ENCODE measurements at places on chromosomes 7 and 10.

DNA sequence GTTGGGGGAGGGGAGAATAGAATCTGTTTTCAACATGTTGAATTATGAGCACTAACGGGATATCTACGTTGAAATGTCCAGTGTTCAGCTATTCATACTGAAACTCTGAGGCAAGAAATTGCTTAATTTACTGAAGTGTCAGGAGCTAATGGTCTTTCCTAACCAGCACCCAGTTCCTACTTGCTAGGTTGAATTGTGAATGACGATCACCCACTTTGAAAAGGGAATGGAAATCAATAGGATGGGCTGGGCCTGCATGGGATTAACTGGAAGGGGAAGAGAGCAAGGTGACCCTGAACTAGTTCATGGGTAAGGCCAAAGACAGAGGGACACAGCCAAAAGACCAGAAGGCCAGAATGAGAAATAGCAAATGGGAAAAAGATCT lies 51.3 kb downstream of the HIPK2 start:
- DNase-seq = no peak

DNA sequence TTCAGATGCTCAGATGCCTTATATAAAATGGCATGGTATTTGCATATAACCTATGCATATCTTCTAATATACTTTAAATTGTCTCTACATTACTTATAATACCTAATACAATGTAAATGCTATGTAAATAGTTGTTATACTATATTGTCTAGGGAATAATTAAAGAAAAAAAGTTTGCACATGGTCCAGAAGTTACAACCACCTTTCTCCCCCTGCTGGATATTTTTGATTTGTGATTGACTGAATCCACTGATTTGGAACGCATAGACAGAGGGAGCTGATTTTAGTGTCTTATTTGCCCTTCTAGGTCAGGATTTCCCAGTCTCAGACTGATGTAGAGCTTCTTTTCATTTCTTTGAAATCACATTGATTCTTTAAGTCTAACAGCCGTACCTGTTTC lies 31.8 kb downstream of the MDFIC start:
- DNase-seq = no peak

DNA sequence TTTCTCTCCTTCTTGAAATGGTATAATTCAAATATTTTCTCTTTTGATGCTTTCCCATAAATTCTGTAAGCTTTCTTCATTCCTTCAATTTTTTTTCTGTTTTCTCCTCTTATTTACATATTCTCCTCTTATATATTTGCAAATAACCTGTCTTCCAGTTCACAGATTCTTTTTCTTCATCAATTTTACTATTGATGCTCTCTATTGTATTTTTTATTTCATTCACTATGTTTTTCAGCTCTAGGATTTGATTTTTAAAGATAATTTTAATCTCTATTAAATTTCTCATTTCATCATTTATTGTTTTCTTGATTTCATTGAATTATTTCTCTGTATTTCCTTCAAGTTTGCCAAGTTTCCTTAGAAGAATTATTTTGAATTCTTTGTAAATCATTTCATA lies 54.0 kb upstream of the PRPS1L1 start:
- DNase-seq = no peak

GRCh38 chr7:102220229-102220850 lies 66.3 kb upstream of the SH2B2 start:
- no peak for DNase-seq

DNA sequence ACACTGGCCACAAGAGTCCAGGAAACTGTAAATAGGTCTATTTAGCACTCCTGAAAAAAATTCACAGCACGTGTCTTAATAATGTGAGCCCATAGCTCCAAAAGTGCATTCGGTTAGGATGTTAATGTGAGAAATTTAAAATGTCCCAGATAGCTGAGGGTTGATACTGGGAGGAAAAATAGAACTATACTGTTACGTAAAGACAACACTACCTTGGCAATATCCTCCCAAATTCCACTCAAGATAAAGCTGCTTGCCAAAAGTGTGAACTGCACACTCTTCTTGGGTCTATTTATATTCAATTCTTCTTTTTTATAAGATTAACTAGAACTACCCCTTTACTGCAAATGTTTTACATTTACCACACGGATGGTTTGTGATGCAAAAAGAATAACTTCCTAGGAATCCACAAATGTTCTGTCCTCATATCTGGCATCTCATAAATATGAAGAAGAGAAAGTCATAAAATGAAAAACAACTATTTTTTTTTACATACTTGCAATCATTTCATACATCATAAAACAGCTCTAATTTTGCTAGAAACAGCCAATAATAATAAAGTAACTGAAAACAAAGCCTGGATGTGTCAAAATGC lies 10.4 kb downstream of the RAB11FIP2 start:
- no peak for DNase-seq

DNA sequence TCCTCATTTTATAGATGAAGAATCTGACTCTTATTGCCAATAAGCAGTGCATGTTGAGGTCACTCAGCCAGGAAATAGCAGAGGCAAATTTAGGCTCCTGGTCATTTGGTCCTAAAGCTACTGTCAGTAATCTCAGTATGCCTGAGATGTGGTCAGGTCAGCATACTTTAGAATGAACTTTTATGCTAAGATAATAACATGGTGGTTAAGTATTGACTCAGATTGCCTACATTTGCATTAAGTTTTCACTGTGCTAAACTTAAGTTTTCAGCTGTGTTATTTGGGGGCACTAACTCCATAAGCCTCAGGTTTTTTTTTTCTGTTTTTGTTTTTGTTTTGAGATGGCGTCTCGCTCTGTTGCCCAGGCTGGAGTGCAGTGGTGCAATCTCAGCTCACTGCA lies 35.9 kb upstream of the CCSER2 start:
- no peak for DNase-seq

DNA sequence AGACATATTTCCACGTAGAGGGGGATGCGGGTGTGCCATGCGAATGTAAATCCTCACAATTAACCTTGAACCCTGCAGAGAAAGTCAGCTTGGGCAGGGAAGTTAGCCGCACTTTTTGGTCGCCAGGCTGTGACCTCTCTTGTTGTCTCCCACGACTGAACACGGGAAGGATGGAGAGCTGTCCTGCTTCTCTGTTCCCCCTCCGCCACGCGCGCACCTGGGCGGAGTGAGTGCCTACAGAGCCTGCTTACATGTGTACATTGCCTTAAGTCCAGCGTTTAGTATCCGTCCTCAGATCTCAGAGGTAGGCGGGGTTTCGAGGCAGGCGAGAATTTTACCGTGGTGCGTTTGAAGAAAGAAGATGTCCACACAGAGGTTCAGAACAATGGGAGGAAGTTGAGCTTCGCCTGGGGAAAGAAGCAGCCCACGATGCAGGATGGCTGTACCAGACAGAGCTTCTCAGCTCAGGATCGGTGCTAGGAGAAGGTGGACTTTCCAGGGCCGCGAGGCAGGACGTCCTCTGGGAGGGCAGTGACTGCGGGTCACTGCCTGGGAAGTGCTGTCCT lies 482 bp upstream of the ERCC6 start:
- no peak for DNase-seq

GRCh38 chr10:111089293-111089692 lies 12.5 kb downstream of the ADRA2A start:
- DNase-seq = no peak

GRCh38 chr10:110217662-110218008 lies 10.2 kb downstream of the MXI1 start:
- DNase-seq = no peak

- no peak for DNase-seq
Measured at GRCh38 chr10:106942035-106942662, 222.4 kb downstream of the SORCS1 start.

- no peak for DNase-seq
Measured at GRCh38 chr7:49483142-49483541, 290.3 kb upstream of the VWC2 start.

DNA sequence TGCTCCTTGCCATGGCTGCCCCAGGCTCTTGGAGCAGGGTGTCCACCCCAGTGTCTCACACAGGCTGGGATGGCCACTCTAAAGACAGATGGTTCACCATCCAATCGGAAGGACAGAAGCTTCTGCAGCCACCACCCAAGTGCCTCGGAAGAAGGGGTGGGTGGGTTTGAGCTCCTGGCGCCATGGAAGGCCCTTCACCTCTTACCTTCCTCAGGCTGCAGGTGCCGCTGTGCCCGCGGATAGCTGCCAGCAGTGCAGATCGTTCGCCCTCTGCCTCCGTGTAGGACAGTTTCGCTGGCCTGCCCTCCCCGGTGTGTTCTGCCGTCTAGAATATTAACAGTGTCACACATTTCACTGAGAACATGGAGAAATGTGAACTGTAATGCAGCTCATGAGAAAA lies 243.6 kb upstream of the GRB10 start:
- DNase-seq = no peak

DNA sequence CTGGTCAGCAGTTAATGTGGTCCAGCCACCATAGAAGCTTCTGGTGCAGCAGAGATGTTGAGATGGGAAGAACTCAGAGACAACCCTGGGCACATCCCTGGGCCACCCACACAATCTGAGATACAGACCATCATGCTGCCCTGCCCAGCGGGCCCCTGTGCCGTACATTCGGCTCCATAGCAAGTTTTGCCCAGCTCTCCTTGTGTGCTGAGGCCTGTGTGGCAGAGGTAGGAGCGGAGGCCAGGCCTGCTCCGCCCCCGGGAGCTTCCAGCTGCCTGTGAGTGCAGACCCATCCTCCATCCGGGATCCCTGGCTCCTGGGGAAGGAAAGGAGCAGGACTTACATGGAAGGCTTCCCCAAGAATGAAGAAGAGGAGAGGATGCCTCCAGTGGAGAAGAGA lies 140.3 kb downstream of the NEURL1 start:
- no peak for DNase-seq

GRCh38 chr10:13809427-13809826 lies 222.7 kb downstream of the PRPF18 start:
- no peak for DNase-seq

GRCh38 chr10:17533731-17534130 lies 79.3 kb upstream of the ST8SIA6 start:
- no peak for DNase-seq

DNA sequence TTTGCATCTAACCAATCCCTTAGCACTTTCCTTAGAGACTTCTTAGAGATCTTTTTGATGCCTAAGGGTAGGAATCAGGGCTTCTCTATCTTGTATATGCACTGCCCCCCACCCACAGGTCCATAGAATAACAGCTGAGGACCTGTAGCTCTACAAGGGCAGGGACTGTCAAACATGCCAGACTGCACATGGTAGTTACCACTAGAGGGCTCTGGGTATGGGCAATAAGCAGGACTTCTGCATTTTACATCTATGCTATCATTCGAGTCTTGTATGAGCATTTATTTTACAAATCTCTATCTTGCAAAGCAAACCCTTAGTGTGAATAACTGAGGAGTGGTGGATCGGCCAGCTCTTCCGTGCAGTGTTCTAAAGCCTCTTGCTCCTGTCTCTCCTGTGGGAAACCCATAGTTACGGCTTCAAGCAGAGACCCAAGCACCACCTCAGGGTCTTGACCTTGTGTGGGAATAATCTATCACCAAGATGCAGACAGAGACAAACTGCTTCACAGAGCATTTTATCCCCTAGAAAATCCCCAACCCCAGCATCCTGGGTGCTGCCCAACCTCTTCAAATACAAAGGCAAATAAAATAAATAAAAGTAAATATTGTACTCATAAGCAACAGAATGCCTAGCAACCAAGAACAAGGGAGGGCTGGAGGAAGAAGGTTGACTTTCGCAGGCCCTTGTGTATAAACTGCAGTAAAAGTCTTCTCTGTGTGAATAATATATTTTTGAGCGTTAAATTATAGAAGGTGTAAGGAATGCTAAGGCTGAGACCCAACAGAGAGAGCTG lies 219.3 kb downstream of the WDR11 start:
- no peak for DNase-seq

DNA sequence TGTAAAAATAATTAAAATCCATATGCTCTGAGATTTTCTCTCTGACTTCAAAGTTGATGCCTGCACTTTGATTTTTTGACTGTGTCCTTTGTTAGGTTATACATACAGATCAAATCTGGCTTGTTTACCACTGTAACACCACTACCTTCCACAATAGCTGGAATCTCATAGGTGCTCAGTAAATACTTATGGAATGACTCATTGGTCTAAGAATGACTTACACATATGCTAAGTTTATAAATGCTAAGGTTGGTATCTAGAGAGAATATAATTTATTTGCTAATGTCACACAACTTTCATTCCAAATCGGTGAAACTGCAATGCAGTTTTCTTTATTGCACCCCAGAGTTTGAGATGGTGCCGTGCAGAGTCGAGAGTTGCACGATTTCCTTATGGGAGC lies 578.5 kb downstream of the SH2D4B start:
- DNase-seq = no peak

GRCh38 chr7:101588131-101588935 lies 40.8 kb downstream of the MYL10 start:
- DNase-seq = no peak

- no peak for DNase-seq
Measured at GRCh38 chr7:110600956-110601355, 490.0 kb upstream of the LRRN3 start.

- DNase-seq = no peak
Measured at GRCh38 chr10:17033529-17034260, 95.9 kb downstream of the CUBN start.

GRCh38 chr7:92973974-92974373 lies 137.6 kb upstream of the CDK6 start:
- no peak for DNase-seq

DNA sequence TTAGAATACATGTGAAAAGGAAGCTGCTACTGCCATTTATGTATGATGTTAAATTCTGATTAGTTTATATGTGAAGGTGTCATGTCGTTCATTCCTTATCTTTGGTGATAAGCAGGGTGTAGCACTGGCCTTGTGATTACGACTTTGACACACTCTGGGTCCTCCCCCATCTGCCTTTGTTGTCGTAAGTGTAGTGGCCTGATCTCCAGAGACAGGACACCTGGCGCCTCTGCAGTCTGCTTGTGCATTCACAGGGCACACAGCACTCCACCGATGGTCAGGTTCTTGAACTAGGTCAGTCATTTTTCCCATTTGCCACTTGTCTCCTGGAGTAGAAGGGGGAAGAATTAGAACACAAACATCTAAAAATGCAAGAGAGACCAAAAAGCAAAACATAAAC lies 186.0 kb downstream of the PRKCQ start:
- DNase-seq = no peak

GRCh38 chr7:132023466-132023865 lies 467.0 kb upstream of the PODXL start:
- no peak for DNase-seq

DNA sequence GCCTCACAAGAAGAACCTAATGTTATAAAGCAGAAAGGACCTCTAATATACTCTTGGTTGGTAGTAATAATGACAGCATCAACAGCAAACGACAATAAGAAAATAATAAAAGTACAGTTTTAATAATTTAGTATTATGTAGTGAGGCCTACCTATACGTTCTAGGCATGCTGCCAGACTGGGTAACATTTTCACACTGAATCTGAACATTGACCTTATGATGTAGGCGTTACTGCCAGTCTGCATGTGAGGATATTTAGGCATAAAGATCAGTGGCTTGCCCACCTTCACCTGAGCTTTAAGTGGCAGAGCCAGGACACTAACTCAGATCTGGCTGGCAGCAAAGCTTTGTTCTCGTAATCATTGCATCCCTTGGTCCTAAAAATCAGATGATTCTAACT lies 2.5 kb downstream of the FGL2 start:
- no peak for DNase-seq

DNA sequence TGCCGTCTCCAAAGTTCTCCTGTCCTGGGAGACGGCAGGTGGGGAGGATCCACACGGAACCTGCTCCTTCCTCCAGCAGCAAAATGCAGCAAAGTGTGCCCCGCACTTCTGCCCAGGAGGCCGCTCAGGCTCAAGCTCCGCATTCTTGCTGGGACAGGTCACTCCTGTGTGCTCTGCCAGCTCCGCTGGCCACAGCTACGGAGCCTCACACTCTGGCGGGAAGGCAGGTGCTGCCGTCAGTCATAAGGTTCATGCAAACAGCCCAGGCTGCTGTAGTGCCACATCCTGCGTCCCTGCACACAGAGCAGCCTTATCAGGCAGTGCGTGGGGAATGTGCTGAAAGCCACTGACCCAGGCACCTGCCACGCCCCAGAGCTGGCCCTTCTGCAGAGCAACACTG lies 22.4 kb downstream of the ADGRA1 start:
- no peak for DNase-seq

Measured in omental fat pad (tissue), 4 donors.